HepG2 (cell line): ENCODE measurements at places on chromosomes 3 and 15.

- peak; percentile 9 for DNase-seq
Observed at GRCh38 chr3:150603980-150604319, 829 bp downstream of the SELENOT start.

- DNase-seq = no peak
Observed at GRCh38 chr3:17901893-17902292, 159.5 kb upstream of the TBC1D5 start.

DNA sequence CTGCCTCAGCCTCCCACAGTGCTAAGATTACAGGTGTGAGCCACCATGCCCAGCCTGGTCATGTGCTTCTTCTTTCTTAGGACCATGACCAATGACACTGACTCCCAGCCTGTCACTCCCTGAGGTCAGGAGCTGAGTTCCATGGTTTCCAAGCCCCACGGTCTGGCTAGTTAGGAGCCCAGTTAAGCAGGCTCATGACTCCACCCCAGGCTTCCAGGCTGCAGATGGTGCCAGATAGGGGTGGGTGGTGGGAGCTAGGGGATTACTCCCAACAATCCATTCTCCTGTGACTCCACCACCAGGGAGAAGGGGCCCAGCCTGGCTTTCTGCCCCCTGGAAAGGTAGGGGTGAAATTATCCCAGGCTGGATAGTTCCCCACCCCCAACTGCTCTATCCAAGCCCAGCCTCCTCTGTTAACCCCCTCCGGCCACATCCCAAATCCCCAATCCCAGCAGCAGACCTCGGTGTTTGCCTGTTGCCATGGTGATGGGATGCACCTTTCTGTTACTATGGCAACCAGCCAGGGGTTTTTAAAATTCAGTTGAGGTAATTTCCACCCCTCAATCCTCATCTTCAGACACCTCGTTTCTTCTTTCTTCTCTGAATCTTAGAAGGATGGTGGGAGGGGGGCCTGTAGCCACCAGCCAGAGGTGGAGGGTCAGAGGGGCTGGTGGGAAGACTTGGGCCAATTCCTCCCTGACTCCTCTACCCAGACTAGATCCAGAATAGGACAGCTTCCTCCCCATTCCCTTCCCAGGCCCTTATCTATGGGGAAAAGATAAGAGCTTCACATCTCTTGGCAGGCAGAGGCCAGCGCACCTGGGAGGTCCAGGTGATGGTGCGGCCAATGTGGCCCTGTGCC, 22.5 kb upstream of the SEMA3F start:
- DNase-seq = no peak

- peak; percentile 91 for DNase-seq
Observed at GRCh38 chr3:13263770-13264467, 156.2 kb downstream of the NUP210 start.

- DNase-seq = peak; percentile 10
Observed at GRCh38 chr3:136292500-136292899, 42.4 kb downstream of the PCCB start.

- peak; percentile 3 for DNase-seq
Observed at GRCh38 chr3:78204977-78205376, 1165.1 kb downstream of the ROBO2 start.

- peak; percentile 9 for DNase-seq
Observed at GRCh38 chr3:140276703-140277102, 341.7 kb downstream of the CLSTN2 start.

DNA sequence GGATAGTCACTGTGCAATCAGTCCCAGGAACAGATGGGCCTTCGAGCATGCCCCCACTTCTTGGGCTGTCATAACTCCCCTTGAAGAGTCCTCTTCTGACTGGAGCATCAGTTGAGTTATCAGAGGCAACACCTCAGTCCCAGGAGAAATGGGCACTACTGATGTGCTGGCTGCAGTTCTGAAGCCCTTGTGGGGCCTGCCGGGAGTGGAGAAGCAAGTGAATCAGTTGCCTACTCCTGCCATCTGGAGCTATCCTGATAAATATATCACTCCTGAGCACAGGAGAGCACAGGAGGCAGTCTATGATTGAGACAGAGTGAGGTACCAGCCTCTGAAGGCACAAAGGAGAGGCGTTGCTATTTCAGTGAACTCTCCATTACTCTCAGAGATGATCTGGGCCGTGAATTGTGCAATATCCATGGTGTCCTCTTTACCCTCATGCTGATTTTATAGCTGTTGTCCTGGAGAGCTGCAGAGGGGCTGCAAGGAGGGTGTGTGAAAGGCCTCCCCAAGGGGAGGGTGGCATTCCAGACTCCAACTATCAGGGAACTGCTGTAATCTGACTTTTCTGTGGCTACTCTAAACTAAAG, 344.2 kb upstream of the ROPN1 start:
- DNase-seq = no peak

- DNase-seq = no peak
Observed at GRCh38 chr3:178960181-178960580, 111.4 kb downstream of the ZMAT3 start.

DNA sequence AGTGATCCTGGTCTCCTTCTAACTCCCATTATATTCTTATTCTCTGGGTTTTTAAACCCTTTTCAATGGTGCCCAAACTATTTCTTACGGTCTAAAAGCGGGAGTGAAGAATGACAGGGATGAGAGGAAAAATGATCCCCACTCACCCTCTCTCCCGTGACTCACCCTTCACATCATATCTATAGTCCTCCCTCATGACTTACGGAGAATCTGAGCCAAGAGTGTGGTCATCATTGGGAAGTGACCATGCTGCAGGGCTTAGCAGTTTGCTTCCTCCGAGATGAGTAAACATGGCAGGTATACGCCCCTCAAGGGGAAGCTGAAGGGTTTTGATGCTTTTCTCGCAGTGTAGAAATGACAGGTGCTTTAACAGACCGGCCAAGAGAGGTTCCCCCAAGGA, 274.0 kb downstream of the RYR3 start:
- no peak for DNase-seq

- no peak for DNase-seq
Observed at GRCh38 chr3:75329476-75330097, 334.5 kb upstream of the FRG2C start.

DNA sequence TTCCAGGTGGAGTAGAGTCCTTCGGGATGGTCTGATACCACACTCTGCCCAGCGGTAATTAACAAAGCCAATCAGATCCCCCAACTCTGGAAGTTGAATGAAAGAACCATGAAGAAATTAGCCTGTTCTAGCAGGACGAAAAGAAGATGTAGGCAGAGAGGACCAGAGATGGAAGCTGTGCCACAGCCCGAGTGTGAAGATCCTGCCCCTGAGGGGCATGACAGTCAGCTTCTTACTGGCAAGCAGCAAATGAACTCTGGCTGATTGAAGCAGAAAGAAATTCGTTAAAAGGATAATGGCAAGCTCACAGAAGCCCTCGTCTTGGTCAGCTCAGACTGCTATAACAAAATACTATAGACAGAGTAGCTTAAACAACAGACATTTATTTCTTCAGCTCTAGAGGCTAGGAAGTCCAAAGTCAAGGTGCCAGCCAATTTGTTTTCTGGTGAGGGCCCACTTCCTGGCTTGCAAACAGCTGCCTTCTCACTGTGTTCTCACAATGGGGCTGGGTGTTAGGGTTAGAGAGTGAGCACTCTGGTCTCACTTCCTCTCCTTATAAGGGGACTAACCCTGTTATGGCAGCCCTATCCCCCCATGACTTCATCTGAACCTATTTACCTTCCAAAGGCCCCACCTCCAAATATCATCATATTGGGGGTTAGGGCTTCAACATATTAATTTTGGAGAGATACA, 307.1 kb downstream of the VPS13C start:
- DNase-seq = no peak

- no peak for DNase-seq
Observed at GRCh38 chr3:23203708-23204330, 692 bp downstream of the UBE2E2 start.

- DNase-seq = no peak
Observed at GRCh38 chr3:69240651-69241568, 118.5 kb upstream of the LMOD3 start.

- no peak for DNase-seq
Observed at GRCh38 chr3:10019326-10019725, 6.9 kb upstream of the FANCD2 start.

DNA sequence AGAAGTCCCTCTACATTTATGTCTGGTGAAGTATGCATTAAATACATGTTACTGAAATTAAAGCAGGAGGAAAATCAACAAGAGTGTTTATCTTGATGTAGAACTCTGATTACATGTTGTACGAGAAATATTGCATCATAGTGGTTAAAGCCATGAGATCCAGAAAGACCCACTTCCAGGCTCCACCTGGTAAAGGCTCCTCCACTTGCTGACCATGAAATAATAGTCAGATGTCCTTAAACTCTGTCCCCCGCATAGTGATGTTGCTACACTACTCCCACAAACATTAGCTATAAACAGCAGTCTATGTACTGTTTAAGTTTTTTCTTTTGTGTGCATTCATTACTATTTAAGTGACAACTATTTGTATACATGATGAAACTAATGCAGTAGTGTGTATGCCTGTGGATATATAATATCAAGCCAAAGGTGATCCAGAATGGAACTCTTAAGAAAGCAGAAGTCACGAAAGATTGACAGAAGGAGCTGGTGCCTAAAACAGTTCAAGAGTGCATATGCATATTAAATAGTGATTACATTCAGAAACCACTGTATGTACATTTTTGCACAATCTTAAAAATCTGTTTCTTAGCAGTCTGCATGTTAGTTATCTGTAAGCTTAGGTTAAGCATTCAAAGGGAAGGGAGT, 264.4 kb upstream of the KCNMB2 start:
- DNase-seq = no peak

DNA sequence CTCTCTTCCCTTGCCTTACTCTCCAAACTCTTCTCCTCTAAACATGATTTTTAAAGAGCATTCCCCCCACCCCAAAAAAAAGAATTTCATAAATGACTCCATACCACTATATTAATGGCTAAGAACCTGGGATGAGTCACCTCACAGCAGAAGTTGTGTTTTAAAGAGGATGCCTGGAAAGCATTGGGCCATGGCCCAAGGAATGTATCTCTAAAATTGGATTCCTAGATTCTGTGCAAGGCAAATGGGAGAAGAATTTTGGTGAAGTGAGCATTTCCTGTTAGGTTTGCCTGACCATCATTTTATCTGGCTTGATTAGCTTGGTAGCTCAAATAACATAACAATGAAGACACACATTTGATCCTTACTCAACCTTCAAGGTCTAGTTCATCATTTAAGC, 251.4 kb downstream of the NR1D2 start:
- DNase-seq = no peak

DNA sequence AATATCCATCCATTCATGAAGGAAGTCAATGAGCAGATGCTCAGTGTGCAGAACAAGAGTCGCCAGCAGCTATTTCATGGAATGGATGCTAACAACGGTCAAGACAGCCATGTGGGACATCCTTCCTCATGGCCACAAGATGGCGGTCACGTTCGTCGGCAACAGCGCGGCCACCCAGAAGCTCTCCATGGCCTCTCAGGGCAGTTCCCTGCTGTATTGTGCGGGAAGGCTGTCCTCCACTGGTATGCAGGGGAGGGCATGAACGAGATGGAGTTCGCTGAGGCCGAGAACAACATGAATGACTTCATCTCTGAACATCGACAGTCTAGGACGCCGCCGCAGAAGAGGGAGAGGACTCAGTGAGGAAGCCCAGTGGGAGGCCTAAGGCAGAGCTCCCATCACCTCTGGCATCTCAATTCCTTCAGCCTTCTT, 208.3 kb downstream of the TJP1 start:
- DNase-seq = peak; percentile 29

GRCh38 chr3:171503817-171504216, 43.6 kb upstream of the TNIK start:
- no peak for DNase-seq

GRCh38 chr3:122324871-122325323, at the start of gene CSTA:
CSTA (plus strand) TSS chr3:122325248; CDS start chr3:122325293, 45 bp downstream.
- DNase-seq = no peak

GRCh38 chr15:40128766-40129660, 20.3 kb upstream of the BMF start:
- no peak for DNase-seq

- DNase-seq = no peak
Observed at GRCh38 chr3:177679568-177680471, 482.5 kb upstream of the TBL1XR1 start.

- no peak for DNase-seq
Observed at GRCh38 chr3:42589382-42590109, 1.1 kb upstream of the SS18L2 start.

DNA sequence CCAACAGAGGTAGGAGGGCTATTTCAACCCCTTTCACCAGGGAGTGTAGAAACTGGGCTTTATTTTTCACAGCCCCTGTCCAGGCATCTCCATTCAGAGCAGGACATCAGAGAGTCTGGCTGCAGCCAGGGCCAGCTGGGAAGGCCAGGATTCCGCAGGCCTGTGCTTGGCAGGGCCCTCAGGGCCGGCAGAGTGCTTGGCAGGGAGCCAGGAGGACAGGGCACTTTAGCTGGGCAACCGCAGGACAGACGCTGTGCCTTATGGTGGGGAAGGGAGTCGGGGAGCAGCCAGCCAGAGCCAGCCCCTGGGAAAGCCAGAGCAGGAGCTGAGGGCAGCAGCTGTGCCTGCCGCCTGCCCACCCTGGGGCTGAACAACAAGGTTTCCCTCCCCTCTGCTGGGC, 34.5 kb upstream of the IQCF6 start:
- DNase-seq = no peak

- DNase-seq = no peak
Observed at GRCh38 chr15:100229181-100230163, 112.3 kb downstream of the ADAMTS17 start.

- no peak for DNase-seq
Observed at GRCh38 chr15:25743548-25744275, 119.4 kb downstream of the ATP10A start.

DNA sequence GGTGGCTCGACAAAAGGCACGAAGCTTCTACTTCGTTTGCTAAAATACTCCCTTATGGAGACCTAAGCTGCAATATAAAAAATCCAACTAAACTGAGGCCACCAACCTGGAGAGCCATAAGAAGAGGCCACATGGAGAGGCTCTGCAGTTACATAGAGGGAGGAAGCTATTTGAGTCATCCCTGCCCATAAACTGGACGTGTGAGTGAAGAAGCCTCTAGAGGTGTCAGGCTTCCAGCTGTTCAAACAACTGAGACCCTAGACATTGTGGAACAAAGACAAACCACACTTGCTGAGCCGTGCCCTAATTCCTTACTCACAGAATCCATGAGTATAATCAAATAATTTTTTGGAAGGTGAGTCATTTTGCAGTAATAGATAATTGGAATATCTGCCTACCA, 50.2 kb upstream of the GMNC start:
- no peak for DNase-seq

GRCh38 chr15:48928877-48929538, 34.7 kb downstream of the SHC4 start:
- DNase-seq = no peak

- no peak for DNase-seq
Observed at GRCh38 chr3:81799403-81799802, 38.0 kb upstream of the GBE1 start.

DNA sequence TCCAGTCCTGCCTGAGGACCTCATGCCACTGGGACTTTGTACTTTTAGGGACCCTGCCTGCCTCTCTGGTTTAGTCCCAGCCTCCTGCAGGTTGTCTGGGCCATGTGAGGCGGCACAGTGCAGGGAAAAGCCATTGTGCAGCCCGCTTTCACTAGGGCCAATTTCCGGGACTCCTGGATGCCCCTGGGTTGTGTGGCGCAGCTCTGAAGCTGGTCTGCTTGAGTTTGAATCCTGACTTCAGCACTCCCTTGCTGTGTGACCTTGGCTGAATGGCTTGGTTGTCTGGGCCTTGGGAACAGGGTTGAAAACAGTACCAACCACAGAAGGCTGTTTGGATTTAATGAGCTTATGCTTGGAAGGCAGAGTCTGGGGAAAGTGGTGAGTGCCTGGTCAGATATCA, 8.3 kb downstream of the TEX264 start:
- no peak for DNase-seq
